ENCODE measurements at places on chromosomes 16 and 17.
A peak's percentile ranks its signal among the peaks of the same experiment; 100 is the strongest.

DNA sequence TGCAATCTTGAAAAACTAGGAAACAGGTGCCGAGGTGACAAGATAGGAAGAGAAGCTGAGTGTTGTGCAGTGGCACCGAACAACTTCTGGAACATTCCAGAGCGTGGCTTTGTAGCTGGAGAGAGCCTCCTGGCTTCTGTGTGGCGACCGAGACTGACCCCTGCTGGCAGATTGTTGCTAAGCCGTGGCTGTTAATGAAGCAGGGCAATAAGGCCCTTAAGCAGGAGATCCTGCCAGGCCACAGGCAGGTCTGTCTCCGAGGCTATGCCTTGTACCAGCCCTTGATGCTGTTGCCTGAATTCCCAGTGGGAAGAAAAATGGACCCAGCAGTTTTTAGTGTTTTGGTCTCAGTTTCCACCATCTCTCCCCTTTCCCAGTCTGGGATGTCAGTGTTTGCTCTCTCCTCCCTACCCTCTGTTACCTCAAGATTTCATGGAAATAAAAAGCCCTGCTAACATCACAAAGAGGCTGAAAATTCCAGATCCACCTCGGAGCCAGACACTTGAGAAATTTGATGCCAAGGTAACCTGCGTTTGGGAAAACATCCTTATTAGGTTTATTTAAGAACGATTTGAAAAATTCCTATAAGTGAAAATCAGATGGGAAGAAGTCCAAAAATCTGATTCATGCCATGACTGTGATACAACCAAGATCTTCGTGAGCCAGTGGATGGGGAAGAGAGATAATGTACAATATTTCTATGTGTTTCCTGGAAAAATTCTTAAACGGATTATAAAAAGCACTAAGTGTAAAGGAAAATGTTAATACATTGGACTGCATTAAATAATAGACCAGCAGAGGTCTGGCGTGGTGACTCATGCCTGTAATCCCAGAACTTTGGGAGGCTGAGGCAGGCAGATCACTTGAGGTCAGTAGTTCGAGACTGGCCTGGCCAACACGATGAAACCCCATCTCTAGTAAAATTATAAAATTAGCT, 265.1 kb downstream of the PRKCA start:
- peak; percentile 84 for DNase-seq

GRCh38 chr17:5762191-5762590, 177.9 kb upstream of the NLRP1 start:
- no peak for DNase-seq

- no peak for DNase-seq
Measured at GRCh38 chr17:6596941-6597340, 40.6 kb upstream of the PITPNM3 start.

DNA sequence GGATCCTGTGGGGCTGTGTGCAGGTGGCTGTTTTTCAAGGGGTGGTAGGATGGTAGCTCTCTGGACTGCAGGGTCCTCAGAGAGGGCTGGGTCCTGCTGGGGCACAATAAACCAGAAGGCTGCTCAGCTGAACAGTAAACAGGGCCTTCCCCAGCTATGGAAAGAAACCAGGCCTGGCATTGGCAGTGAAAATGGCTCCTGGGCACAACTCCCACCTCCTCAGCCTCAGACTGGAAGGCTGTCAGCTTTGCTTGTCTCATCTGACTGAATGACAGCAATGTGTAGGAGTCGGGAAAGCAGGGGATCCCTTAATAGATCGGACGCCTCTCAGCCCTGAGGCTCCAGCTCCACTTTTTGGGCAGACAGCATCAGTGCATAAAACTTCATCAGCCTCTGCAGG, 59.8 kb upstream of the NLRP1 start:
- DNase-seq = no peak

GRCh38 chr17:19905502-19905901, 37.8 kb upstream of the ULK2 start:
- DNase-seq = no peak

DNA sequence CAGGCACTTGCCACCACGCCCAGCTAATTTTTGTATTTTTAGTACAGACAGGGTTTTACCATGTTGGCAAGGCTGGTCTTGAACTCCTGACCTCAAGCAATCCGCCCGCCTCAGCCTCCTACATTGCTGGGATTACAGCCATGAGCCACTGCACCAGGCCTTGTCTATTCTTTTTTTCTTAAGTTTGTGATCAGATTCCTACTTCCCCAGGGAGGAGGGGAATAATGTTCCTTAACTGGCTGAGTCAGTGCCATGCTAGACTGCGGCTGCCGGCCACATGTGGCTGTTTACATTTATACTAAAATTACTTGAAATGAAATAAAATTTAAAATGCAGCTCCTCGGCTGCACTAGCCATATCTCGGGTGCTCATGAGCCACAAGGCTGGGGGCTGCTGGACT, 27.8 kb upstream of the USP36 start:
- DNase-seq = no peak

GRCh38 chr17:35064516-35065215, 1.2 kb upstream of the RFFL start:
- no peak for DNase-seq

DNA sequence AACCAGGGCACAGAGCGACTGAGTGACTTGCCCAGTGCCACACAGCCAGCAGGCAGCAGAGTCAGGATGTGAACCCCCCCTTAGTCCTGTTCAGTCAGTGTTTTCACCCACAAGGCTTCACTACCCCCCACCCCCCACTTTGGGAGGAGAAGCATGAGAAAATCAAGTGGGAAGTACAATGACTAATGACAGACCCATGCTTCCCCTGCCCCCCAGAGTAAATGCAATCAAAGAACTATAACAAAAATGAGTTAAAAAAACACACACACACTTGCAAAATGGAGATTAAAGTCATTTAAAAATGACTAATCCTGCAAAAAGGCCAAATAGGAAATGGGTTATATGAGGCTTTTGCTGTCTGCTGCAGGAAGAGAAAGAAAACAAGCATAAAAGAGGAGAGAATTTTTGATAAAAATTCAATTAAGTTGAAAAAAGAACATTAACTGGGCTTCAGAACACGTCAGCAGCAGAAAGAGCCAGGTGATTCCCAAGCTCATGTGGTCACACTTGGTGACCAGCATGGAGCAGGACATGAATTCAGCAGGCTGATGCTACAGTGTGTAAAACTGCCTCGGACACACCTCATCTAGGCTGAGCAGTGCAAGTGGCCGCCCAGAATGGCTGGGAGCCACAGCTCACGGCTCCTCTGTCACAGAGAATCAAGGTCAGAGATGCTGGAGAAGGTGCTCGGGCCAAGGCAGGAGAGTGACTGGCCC, 212.3 kb downstream of the ZNF423 start:
- DNase-seq = no peak

GRCh38 chr17:41548844-41549595, 20.9 kb upstream of the KRT19 start:
- DNase-seq = peak; percentile 96

DNA sequence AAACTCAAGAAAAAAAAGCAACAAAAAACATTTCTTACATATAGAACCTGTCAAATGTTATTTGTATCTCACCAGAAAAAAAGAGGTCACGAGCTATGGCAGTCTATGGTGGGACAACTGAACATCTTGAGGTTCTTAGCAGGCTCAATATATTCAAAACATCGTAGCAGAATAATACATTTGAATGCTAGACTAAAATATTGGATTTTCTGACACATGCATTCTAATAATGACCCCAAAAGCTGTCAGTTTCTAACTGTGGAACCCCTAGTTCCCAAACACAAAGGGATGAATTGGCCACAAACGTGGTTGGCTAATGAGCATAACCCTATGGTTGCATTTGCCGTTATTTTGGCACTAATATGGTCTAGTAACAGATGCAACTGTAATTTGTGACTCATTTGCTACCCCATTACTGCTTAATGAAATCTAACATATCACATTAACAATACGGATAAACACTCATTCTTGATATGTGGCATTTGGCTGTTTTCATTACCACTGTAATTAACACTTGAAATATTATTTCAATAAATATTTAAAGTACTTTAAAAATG, 81.2 kb downstream of the TOX3 start:
- peak; percentile 78 for DNase-seq

GRCh38 chr16:22075776-22076175, 16.6 kb upstream of the VWA3A start:
- no peak for DNase-seq

DNA sequence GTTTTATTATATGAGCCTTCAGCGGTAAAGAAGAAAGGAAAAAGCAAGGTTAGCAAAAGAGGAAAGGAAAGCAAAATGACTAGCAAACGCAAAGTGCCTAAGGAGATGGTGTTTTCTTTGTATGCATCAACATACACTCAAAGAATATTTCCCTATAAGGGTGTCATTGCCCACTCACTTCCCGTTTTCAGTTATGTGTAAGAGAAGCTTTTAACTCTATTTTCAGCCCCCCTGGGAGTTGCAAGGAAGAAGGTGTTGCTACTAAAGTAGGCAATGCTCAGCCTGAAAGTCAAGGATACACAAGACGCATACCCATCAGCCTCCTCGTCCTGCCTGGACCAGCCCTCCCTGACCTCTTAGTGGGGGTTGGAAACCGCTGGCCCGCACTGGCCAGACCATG, 267.7 kb upstream of the ZFHX3 start:
- DNase-seq = no peak

GRCh38 chr16:3787924-3788661, 70.8 kb upstream of the TRAP1 start:
- DNase-seq = peak; percentile 11

- DNase-seq = no peak
Measured at GRCh38 chr17:77036136-77036840, 104.5 kb upstream of the SEC14L1 start.

GRCh38 chr16:72399811-72400210, 227.9 kb upstream of the PMFBP1 start:
- no peak for DNase-seq

- no peak for DNase-seq
Measured at GRCh38 chr16:78005881-78006280, 16.5 kb upstream of the CLEC3A start.

- DNase-seq = no peak
Measured at GRCh38 chr17:10055262-10055975, 143.0 kb downstream of the GAS7 start.

DNA sequence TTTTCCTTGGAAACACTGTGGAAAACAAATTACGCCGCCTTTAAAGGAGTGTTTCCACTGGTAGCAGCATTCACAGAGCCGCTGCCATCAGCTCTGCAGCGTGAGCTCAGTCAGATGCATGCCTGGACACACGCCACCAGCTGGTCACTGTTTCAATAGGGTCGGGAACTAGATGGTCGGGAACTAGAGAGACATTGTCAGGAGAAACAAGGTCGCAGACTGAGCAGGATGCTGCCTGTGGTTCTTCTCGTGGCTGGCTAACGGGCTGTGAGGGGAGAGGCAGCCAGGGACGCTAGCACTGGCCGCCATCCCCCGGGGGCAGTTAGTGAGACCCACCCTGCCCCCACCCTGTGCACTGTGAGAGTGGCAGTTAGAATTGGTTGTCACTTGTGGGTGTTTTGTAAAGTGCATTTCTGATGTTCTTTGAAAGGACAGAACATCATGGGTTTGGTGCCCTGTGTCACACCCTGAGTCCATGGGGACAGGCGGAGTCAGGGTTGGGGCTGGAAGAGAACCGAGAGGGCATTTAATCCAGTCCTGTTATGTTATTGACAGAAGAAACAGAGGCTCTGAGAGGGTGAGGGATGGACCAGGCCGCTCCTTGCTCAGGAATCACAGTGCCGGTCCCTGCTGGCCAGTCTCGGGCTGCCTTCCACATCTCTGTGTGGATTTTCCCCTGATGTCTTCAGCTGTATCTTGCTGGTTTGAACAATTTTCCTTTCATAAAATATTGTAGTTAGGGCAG, 86.3 kb downstream of the SPECC1 start:
- DNase-seq = peak; percentile 88

- no peak for DNase-seq
Measured at GRCh38 chr17:45396496-45397205, 36.0 kb downstream of the ARHGAP27 start.

DNA sequence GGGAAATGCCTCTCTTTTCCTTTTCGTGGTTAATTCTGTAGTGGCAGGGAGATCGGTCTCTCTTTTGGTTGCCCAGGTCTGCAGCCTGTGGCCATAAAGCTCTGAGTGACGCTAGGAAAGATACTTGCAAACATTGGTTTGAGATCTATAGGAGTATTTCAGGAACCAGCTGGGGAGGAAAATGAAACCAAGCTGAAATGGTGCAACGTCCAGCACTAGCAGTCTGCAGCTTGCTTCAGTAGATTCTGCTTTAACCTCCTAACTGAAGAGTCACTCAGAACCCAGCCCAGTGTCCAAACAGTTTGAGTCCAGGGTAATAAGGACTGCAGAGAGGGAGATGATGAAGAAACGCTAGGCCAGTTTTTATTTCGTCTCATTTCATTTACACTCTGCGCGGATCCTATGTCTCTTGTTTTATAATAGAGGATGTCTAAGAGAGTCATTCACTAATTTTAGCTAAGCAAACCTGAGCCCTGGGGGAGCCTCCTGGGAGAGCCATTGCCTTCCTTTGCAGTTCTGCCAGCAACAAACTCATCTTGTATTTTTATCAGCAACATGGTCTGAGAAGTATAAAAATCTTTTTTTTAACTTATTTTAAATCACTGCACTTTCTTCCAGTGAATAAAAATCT, 12.0 kb downstream of the SP2 start:
- no peak for DNase-seq

DNA sequence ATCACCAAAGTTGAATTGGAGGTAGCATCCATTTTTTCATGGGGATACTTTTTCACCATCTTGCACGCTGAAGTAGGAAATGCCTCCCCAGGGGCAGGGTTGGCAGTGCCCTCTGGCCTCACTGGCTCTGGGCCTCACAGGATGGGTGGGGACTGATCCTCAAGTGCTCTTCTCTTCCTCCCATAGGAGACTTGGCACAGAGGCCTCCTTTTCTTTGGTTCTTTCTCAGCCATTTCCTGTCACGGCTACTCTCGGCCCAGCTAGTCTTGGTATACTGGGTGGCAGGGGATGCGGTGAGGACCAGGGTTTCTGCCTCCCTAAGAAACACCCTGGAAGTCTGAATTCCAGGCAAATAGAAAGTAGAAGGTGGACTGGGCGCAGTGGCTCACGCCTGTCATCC, 58.2 kb downstream of the PECAM1 start:
- DNase-seq = no peak

GRCh38 chr16:52573365-52574299, 26.7 kb upstream of the TOX3 start:
- DNase-seq = no peak

GRCh38 chr17:44361292-44362260, 2.1 kb downstream of the FAM171A2 start:
- DNase-seq = peak; percentile 64

GRCh38 chr17:10285896-10286295, 86.9 kb downstream of the MYH13 start:
- DNase-seq = no peak
